Breast epithelium (tissue), 4 donors: ENCODE measurements at places on chromosomes 5 and 9. TPM values are rescaled to one million over a fixed set of nuclear protein-coding genes. Genes with fewer than 3 reads are reported as not detected.

Gene CTSV
- total RNA-seq: 0.48 TPM

Gene RRAGA
- 39.1 TPM for total RNA-seq

Gene DOCK2
- 13.4 TPM for total RNA-seq

Gene PDE6A
- under 0.01 TPM for total RNA-seq
